Endothelial cell of umbilical vein (primary cell): ENCODE measurements at places on chromosomes 11 and 22. TPM values are rescaled to one million over a fixed set of nuclear protein-coding genes. Genes with fewer than 3 reads are reported as not detected.

The KLHDC7B gene
- total RNA-seq = not detected in 2 replicates

The APOL4 gene
- 0.97 and 2.6 TPM in 2 replicates for total RNA-seq

The P2RY6 gene
- total RNA-seq = 0.30 TPM in 1 of 2 replicates, not detected in the other

The HBE1 gene
- not detected in 2 replicates for total RNA-seq

The SLC22A12 gene
- total RNA-seq = not detected in 2 replicates
